Vein endothelial cell (primary cell): ENCODE measurements at places on chromosomes 5 and 9. TPM values are rescaled to one million over a fixed set of nuclear protein-coding genes. Genes with fewer than 3 reads are reported as not detected.

Gene ADGRV1
- total RNA-seq = under 0.01 and 0.67 TPM in 2 replicates

Gene PTPN3
- total RNA-seq = 0.19 and 0.33 TPM in 2 replicates

Gene HK3
- total RNA-seq = under 0.01 and 0.10 TPM in 2 replicates

Gene SPATA31A3
- total RNA-seq = not detected in 2 replicates

Gene MUSK
- total RNA-seq = not detected in 2 replicates

Gene PIGO
- 12.4 and 13.1 TPM in 2 replicates for total RNA-seq

Gene FBP2
- total RNA-seq = not detected in 2 replicates

Gene TMEM215
- under 0.01 TPM in 1 of 2 replicates, not detected in the other for total RNA-seq

Gene SPINK4
- total RNA-seq = not detected in 2 replicates

Gene ROPN1L
- total RNA-seq = 0.96 and 1.3 TPM in 2 replicates

Gene COL23A1
- total RNA-seq = not detected in 2 replicates

Gene PCDHA3
- total RNA-seq = under 0.01 and 0.19 TPM in 2 replicates

Gene INSL4
- total RNA-seq = not detected in 2 replicates

Gene ERBIN
- 67.9 and 77.7 TPM in 2 replicates for total RNA-seq

Gene SPINK1
- total RNA-seq = not detected in 2 replicates

Gene PAIP2
- 56.7 and 67.0 TPM in 2 replicates for total RNA-seq

Gene TSLP
- total RNA-seq = not detected in 2 replicates

Gene HRH2
- under 0.01 TPM in 1 of 2 replicates, not detected in the other for total RNA-seq

Gene C5
- 0.65 and 0.86 TPM in 2 replicates for total RNA-seq

Gene MCIDAS
- total RNA-seq = not detected in 2 replicates

Gene MAN1B1
- 65.8 and 69.2 TPM in 2 replicates for total RNA-seq

Gene AJM1
- 0.65 and 0.67 TPM in 2 replicates for total RNA-seq

Gene FRMD3
- total RNA-seq = 8.6 and 11.1 TPM in 2 replicates
